ENCODE measurements at places on chromosomes 1 and 21. TPM values are rescaled to one million over a fixed set of nuclear protein-coding genes. Genes with fewer than 3 reads are reported as not detected.

Gene FOXE3
- not detected for polyA plus RNA-seq

Gene SNX7
- 25.2 TPM for polyA plus RNA-seq

Gene CFAP107
- 1.9 TPM for polyA plus RNA-seq

Gene NCAM2
- polyA plus RNA-seq, result 4.7 TPM

Gene DNAJB4
- polyA plus RNA-seq, result 69.5 TPM

Gene IVL
- not detected for polyA plus RNA-seq

Gene CRP
- polyA plus RNA-seq, result not detected

Gene KRTAP10-10
- polyA plus RNA-seq, result not detected

Gene SDHB
- 118 TPM for polyA plus RNA-seq

Gene CA6
- not detected for polyA plus RNA-seq

GRCh38 chr1:40789661-40790430, 6.3 kb downstream of the KCNQ4 start:
- DNase-seq, result no peak

- no peak for DNase-seq
These were observed 70.8 kb downstream of the SCCPDH start for GRCh38 chr1:246794828-246795671.

DNA sequence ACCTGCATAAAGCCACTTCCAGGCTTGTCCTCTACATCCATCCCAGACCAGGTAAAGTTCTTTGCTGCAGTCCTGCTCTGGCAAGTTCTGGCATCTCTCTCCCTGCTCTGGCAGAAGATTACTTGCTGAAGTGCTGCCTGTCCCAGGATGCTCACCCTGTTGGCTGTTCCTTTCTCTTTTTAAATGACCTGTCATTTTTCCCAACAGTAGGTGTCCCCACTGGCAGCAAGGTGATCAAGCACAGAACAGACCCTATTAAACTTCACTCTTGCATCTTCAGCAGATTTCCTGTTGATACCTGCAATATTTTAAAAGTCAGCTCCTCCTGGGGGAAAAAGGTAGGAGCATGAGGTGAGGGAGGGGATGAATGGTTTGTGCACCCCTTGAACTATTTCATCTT, 332.6 kb downstream of the PBX1 start:
- no peak for DNase-seq

DNA sequence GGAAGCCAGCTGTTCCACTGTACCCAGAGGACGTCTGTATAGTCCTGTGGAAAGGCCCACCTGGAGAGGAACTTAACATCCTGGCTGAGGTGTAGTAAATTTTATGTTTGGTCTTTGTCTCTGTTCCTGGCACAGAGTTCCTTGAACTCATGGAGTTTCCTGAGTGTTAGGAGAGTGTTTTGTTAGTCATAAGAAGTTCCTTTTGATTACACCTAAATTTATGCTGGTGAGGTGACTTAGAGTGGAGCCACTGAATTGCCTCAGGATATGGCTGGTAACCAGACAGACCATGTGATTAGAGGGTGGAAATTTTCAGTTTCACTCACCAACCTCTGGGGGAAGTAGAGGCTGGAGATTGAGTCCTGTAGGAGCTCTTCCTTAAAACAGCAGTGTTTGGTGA, 57.9 kb downstream of the RASAL2 start:
- no peak for DNase-seq

DNA sequence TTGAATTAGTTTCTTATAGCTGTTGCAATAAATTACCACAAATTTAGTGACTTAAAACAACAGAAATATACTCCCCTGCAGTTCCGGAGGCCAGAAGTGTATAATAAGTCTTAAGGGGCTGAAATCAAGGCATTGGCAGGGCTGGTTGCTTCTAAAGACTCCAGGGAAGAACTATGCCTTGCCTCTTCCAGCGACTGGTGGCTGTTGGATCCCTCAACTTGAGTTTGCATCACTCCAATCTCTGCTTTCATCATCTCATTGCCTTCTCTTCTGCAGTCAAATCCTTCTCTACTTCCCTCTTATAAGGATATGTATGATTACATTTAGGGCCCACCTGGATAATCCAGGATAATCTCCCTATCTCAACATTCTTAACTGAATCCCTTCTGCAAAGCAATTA, 19.1 kb upstream of the MED18 start:
- no peak for DNase-seq

- DNase-seq, result no peak
These were observed 13.3 kb upstream of the SYNC start for GRCh38 chr1:32715901-32716311.

DNA sequence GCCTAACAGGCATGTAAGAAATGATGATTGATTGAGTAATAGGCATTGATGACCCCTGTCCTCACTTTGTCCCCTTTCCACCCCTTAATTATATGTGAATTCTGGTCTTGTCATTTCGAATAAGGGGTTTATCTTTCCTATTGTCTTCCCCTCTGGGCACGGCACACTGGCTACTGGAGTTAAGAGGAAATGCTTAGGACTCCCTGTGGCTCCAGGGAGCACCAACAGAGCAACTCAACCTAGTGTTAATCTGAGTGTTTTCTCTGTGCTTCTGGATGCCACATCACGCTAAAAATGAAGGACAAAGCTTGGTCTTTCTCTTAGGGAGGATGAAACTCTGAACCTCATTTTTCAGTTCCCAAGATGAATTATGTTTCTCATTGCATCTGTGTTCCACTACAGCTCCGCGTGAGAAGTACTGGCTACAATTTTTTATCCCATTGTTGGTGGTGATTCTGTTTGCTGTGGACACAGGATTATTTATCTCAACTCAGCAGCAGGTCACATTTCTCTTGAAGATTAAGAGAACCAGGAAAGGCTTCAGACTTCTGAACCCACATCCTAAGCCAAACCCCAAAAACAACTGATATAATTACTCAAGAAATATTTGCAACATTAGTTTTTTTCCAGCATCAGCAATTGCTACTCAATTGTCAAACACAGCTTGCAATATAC, 5.3 kb downstream of the FCER1A start:
- DNase-seq, result no peak

DNA sequence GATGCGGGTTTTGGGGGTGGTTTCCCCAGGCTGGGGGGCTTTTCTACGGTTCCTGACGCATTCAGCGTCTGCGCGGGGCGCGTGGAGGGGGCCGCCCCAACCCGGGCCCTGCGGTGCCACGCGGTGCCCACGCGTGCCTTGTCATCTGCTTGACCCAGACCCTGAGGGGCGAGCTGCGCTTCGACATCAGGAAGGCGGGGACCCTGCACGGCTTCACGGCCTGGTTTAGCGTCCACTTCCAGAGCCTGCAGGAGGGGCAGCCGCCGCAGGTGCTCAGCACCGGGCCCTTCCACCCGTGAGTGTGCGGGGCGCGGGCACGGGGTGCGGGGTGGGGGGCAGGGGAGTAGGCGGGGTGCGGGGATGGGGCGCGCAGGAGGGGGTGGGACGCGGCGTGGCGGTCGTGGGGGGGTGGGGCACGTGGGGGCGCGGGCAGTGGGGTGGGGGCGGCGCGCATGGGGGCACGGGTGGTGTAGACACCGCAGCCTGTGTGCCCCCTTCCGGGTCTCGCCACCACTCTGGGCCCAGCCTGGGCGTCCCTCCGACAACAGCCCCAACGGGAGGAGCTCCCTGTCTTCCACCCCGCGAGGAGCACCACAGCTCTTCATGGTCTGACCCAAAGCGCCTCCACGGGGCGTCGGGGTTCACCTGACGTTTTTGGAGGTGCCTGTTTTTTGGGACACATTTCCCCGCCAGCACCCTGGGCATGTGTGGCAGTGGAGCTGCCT, 26.3 kb downstream of the PRMT2 start:
- no peak for DNase-seq

DNA sequence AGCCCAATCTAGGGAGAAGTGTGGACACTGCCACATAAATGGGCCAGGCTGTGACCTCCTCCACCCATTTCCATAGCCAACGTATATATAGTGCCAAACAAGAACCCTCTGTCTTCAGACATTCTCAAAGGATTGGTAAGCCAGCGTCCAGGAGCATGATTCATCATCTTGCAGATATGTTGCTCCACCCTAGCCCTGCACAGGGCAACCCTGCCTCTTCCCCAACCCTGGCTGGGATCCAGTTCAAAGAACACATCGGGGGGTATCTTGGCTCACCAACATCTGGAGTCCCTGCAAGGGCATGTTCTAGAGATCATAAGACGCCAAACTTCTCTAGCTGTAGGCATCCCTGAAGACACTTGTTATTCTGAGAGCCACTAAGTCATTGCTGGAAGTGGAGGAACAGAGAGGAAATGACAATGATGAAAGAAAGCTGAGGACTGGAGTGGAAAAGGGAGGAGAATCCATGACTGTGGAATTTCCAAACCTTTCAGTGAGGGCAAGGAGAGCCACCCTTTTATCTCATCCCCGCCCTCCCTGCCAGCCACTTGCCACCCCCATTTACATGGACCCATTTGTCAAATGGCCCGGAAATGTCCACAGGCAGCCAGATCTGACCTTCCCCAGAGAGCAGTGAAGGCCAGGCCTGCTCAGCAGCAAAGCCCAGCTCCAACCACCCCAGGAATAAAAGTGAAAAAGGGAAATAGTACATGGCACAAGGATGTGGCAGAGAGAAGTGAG, 144.1 kb upstream of the CTTNBP2NL start:
- no peak for DNase-seq

DNA sequence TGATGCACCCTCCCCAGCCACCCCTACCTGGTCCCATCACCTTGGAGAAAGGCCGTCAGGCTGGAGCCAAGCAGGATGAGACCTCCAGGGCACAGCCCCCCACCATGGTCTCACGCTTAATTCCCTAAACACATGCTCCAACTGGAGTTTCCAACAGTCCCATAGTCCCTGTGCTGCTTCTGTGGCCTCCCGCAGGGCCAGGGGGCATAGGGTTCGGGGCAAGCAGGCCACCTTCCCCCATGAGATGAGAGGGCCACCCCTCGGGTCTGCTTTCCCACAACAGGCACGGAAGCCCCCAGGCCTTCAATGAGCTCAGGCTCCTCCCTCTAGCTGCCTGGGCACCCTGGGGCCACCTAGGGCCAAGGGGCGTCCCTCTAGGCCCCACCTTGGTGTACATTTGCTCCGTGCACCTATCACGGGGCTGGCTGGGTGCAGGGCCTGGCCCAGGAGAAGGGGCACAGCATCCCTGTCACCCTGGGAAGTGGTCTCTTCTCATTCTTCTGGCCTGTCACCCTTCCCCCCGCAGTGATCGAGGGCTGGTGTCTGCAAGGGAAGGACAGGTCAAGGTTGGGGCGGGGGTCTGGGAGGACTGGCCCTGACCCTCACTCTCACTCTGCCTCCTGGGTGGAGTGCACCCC, 42.4 kb downstream of the TRIM11 start:
- no peak for DNase-seq

GRCh38 chr1:15489052-15489736, 13.3 kb downstream of the CELA2B start:
- peak; percentile 92 for DNase-seq

- peak; percentile 77 for DNase-seq
These were observed 34.2 kb downstream of the CNN3 start for GRCh38 chr1:94892604-94893254.

GRCh38 chr1:26690157-26690556, 5.7 kb upstream of the ARID1A start:
- peak; percentile 47 for DNase-seq

DNA sequence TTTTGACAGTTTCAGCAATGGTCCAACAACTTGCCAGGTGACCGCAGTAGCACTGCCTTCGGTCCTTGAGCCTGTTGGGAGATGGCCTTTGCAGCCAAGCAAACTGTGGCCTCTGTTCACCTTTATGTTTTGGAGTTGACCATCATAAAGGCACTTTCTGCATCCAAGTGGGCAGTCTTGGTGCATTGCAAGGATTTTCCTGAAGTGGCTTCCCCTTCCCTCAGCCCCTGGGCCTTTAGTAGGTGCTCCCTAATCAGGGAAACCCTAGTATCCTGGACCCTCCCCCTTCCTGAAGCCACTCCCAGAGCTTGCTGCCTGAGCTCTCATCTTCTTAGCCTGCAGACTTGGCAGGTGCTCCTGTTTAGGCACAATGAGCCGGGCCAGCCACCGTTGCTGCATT, 140.2 kb downstream of the TRABD2B start:
- no peak for DNase-seq

GRCh38 chr1:60872426-60873054, 209.8 kb upstream of the NFIA start:
- peak; percentile 66 for DNase-seq

- DNase-seq, result no peak
These were observed 4.5 kb upstream of the INKA2 start for GRCh38 chr1:111743679-111744101.

GRCh38 chr1:165907256-165907857, 79.9 kb downstream of the UCK2 start:
- no peak for DNase-seq

- peak; percentile 41 for DNase-seq
These were observed 525.3 kb downstream of the KIF26B start for GRCh38 chr1:245679821-245680780.

DNA sequence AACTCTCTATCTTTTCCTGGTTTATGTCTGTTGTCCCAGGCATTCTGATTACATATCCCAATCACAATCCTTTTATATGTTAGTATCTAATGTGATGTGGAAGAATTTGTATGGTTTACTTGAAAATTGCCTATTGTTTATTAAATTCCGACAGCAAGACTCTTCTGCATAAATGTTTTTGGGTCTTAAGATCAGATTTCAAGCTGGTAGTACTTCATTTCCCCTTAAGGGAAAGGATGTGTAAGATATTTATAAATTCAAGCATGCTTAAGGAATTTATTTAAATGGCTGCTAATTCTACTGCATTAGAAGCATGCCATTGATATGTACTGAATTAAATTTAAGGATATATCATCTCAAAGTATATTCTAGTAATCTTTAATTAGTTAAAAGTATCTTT, 20.4 kb upstream of the GPR88 start:
- no peak for DNase-seq

GRCh38 chr1:19308509-19308907, 3.4 kb downstream of the AKR7A2 start:
- no peak for DNase-seq

DNA sequence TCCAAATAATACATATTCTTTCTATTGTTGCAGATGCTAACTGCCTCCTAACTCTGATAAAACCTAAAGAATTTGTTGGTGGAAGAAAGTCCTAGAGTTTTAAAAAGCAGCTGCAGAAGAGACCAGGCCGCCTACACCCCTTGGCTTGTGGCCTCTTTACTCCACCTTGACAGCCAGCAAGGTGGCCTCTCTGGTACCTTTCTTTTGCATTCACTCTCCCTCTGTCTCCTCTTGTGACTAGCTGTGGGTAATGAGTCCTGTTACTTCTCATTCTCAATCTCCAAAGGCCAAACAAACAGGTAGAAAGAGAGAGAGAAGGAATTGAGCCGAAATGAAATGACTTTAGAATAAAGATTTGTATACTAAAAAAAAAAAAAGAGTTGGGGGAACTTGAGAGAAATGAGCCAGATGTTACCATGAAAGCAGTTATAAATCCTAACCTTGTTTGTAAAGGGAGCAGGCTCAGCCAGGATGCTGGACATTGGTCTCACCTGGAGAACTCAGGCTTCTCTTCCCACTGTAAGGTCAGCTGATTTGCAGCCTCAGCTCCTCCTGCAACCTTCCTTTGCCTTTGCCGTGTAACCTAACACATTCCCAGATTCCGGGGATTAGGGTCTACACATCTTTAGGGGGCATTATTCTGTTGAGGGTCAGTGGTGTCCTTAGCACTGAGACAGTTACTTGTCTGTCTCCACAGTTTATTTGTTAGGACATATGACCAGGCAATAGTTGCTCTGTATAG, 164.1 kb upstream of the IRF2BP2 start:
- no peak for DNase-seq

Data from muscle of leg (tissue), 16 donors.